ENCODE measurements at places on chromosomes 7 and 10.
A peak's percentile ranks its signal among the peaks of the same experiment; 100 is the strongest.

GRCh38 chr10:79452174-79452611 is 6.8 kb upstream of the ZCCHC24 start:
- no peak for DNase-seq

- DNase-seq = no peak
Measured at GRCh38 chr10:51879238-51879637, 179.8 kb upstream of the CSTF2T start.

- peak; percentile 83 for DNase-seq
Measured at GRCh38 chr10:133030781-133031180, 56.9 kb upstream of the ADGRA1 start.

- peak; percentile 45 for DNase-seq
Measured at GRCh38 chr7:29613100-29613499, 49.5 kb downstream of the PRR15 start.

DNA sequence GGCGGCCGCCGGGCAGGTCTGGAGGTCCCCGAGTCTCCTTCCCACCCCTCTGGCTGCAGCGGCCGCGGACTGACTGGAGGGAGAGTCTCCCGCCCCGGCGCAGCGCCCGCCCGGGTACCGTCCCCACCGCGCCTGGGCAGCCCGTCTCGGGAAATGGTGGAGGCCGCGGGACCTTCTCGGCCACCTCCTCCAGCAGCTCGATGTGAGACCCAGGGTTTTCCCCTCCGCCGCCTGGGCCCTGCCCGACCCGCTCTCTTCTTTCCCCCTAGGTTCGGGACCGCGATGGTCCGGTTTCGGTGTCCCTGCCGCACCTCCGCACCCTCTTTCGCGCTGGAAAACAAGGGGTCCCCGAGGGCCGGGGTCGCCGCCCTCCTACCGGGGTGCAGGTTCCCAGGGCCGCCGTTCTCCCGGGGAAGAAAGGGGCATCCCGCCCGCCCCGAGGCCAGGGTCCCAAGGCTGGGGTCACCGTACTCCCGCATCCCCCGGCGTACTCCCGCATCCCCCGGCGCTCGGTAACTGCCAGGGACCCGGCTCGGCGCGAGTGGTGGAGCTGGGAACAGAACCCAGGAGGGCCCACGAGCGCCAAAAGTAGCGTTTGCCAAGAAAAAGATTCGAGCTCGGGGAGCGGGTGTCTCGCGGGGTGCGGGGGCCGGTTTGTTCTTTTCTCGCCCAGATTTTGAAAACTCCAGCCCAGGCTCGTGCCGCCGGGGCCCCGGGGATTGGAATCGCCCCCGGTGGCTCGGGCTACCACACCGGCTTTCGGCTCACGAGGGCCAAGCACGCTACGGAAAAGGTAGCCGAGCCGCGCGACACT is 3.4 kb downstream of the TNRC18 start:
- peak; percentile 10 for DNase-seq
